Effector CD4-positive, alpha-beta T cell (primary cell): ENCODE measurements at places on chromosomes 6 and 20.

DNA sequence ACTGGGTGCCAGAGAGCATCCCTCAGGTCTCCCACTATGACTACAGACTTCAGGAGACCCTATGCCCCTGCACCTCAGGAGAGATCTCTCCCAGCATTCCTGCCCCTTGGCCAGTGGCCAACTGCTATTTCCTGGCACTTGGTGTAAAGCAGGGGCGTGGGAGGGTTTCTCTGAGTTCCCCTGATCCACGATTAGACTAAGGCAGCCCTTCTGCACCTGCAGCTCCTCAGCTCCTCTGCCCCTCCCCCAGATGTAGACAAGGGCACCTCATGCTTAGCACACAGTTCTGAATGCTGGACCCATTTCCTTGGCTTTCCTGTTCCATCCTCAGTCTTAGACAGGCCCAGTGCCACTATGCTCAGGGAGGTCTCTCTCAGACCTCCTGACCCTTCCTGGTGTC, 28.6 kb downstream of the EDN1 start:
- DNase-seq = no peak

DNA sequence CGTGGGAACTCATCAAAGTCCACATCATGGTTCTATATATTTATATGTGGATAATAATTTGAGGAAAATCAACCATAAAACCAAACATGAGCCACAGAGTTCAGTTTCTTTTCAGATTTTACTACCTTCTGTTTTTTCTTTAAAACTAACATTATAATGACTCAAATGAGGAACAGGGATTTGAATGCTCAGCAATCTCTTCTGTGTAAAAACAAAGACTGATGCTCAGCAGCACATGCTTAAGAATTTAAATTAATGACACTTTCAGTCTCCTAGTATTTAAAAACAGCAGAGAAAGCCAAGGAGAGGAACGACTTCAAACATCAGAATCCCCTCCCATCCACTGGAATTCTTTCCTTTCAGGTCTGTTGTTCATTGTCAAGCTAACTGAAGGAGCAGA, 72.7 kb downstream of the PSMG4 start:
- DNase-seq = no peak

DNA sequence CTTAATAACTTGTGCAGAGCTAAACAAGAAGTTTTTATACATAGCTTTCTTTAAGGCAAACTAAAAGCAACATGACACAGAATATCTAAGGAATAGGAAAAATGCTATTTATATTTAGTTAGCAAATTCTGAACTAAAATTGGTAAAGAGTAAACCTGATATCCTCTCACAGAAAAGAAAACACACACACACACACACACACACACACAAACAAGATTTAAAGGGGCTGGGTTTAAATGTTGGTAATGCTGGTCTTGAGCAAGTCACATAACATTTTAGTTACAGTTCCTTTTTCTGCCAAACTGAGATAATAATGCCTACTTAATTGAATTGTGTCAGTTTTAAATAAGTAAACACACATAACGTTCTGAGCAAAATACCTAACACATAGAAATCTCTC, 1.6 kb downstream of the TRDN start:
- no peak for DNase-seq

GRCh38 chr6:24257282-24257681, 100.6 kb downstream of the DCDC2 start:
- DNase-seq = no peak

GRCh38 chr6:14614631-14615030, 497.1 kb downstream of the CD83 start:
- DNase-seq = no peak

- no peak for DNase-seq
These were observed 43.0 kb downstream of the SLC2A4RG start for GRCh38 chr20:63782521-63782971.

DNA sequence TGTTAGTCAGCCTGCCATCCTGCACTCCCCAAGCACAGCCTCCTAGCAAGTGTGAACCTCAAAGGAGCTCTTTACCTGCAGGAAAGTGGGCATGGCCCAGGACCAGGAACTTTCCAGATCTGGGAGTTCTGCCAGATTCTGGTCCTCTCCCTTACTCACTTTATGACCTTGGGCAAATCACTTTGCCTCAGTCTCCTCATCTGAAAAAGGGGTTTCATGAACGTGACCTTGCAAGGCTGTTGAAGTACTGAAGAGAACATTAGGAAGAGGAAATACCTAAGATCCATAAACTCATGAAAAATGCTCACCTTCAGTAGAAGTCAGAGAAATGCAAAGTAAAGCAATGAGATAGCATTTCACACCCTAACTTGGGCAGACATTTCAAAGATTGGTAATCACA, 26.8 kb upstream of the DSN1 start:
- no peak for DNase-seq

DNA sequence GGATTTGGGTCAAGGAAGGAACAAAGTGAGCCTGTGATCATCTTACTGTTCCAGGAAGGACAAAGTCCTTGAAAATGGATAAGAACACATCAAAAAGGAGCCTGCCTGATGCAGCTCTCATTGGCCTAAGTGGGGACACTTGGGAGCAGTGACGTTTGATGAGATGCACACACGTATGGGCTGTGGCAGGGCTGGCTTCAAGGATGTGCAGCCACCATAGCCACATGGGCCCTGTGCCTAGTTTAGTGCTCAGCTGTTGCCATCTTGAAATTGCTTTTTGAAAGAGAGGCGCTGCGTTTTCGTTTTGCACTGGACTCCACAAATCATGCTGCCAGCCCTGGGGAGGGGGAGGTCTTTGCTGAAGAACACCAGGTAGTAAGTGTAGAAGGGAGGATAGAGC, 6.6 kb upstream of the NPEPL1 start:
- DNase-seq = no peak

GRCh38 chr6:12637960-12638641, 78.5 kb upstream of the PHACTR1 start:
- DNase-seq = no peak
